ENCODE measurements at places on chromosomes 4 and X. TPM values are rescaled to one million over a fixed set of nuclear protein-coding genes. Genes with fewer than 3 reads are reported as not detected.

GRCh38 chrX:84182516-84182915 lies 5.5 kb downstream of the RPS6KA6 start:
- DNase-seq: no peak

- DNase-seq: no peak
Measured at GRCh38 chr4:36172656-36173055, 71.7 kb downstream of the ARAP2 start.

GRCh38 chr4:165326831-165327210 lies 648 bp upstream of the MSMO1 start:
- no peak for DNase-seq

DNA sequence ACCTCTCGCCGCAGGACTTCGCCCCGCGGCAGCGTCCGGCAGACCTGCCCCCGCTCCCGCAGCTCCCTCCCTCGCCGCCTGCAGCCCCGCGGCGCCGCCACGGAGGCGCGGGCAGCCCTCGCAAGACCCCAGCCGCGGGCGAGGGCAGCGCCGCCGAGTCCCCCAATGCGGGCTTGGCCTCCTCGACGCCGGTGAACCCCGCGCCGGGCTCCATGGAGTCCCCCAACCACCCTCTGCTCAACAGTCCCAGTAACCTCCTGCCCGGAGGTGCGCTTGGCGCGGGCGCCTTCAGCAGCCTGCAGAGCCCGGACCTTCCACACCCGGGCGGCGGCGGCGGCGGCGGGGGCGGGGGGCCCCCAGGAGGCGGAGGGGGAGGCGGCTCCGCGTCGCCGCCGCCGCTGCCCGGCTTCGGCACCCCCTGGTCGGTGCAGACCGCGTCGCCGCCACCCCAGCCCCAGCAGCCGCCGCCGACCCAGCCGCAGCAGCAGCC lies 1.2 kb downstream of the CPEB2 start:
- DNase-seq: no peak

Gene HTR2C
- 1.7 TPM for total RNA-seq

Gene KLB
- total RNA-seq: 1.2 TPM

Gene BMX
- total RNA-seq: 2.0 TPM

All from vagina (tissue), 2 donors.